ENCODE measurements at places on chromosomes 1 and 21. TPM values are rescaled to one million over a fixed set of nuclear protein-coding genes. Genes with fewer than 3 reads are reported as not detected.

The LAMC2 gene
- 21.3 TPM for total RNA-seq

The CALML6 gene
- total RNA-seq: not detected

The PDE9A gene
- total RNA-seq: 11.9 TPM

The GJC2 gene
- total RNA-seq: 1.7 TPM

The EXO1 gene
- total RNA-seq: 0.89 TPM

The KCNJ9 gene
- total RNA-seq: not detected

The NMNAT2 gene
- 0.58 TPM for total RNA-seq

The PGLYRP3 gene
- total RNA-seq: not detected

The MX2 gene
- 8.7 TPM for total RNA-seq

The BEND5 gene
- total RNA-seq: 5.8 TPM

The IGFN1 gene
- not detected for total RNA-seq

The IGSF9 gene
- total RNA-seq: 15.6 TPM

The KLHL21 gene
- 43.5 TPM for total RNA-seq

The OLIG2 gene
- total RNA-seq: not detected

The IARS2 gene
- 15.8 TPM for total RNA-seq

The TARS2 gene
- total RNA-seq: 5.8 TPM

The PTCH2 gene
- not detected for total RNA-seq

The RNU1-3 gene
- under 0.01 TPM for total RNA-seq

The RGS1 gene
- total RNA-seq: 2.6 TPM

The TEDDM1 gene
- total RNA-seq: not detected

The LAMC1 gene
- total RNA-seq: 355 TPM

The PAQR6 gene
- not detected for total RNA-seq

The RBM15 gene
- 52.5 TPM for total RNA-seq

The MEX3A gene
- not detected for total RNA-seq

The PLEKHN1 gene
- total RNA-seq: 0.55 TPM

The MASP2 gene
- not detected for total RNA-seq

The HFM1 gene
- 0.43 TPM for total RNA-seq

The ADAMTS5 gene
- total RNA-seq: 6.7 TPM

The S100A14 gene
- 8.8 TPM for total RNA-seq

The UTS2 gene
- not detected for total RNA-seq

The ADAM30 gene
- total RNA-seq: not detected

The OR10J1 gene
- total RNA-seq: not detected

The MMP23B gene
- total RNA-seq: 19.3 TPM

The HCN3 gene
- total RNA-seq: 1.1 TPM

The CD244 gene
- 1.1 TPM for total RNA-seq
